Activated T-cell treated with anti-CD3 and anti-CD28 coated beads, Interleukin-2, amount 50 U/mL, for 72 hours (primary cell): ENCODE measurements at places on chromosomes 16 and 17. TPM values are rescaled to one million over a fixed set of nuclear protein-coding genes. Genes with fewer than 3 reads are reported as not detected.

The MRPL10 gene
- total RNA-seq: 81.7 TPM

DNA sequence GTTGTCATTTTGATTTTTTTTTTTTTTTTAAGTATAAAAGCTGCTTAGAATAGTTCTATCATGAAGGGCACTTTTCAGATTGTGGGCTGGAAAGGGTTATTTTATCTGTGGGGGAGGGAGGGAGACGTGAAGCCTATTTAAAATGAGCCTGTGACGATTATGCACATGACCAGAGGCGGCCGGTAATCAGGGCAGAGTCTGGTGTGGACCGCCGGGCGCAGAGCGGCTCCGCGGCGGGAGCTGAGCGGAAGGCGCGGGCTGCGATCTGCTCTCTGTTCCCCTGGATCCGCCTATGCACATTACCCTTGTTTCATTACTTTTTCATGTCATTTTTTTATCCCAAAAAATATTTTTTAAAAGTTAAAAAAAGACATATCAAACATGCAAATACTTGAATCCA lies 23.5 kb downstream of the TMC6 start:
- DNase-seq: no peak

The PAFAH1B1 gene
- 211 TPM for total RNA-seq

DNA sequence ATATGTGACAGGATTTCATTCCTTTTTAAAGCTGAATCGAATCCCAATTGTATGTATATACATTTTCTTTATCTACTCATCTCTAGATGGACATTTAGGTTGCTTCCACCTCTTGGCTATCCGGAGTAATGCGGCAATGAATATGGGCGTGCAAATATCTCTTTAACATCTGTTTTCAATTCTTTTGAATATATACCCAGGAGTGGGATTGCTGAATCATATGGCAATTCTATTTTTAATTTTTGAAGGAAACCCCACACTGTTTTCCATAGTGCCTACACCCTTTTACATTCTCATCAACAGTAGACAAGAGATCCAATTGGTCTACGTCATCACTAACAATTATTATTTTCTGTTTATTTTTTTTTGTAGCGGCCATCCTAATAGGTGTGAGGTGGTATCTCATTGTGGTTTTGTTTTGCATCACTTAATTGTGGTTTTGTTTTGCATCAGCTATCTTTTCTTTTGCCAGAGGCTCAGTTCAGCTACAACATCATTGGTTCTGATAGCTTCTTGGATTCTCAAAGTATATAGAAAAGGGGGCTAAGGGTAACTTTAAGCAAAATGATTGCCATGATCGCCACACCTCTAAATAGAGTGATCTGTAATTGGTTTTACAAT lies 25.6 kb upstream of the MAP2K6 start:
- DNase-seq: no peak

DNA sequence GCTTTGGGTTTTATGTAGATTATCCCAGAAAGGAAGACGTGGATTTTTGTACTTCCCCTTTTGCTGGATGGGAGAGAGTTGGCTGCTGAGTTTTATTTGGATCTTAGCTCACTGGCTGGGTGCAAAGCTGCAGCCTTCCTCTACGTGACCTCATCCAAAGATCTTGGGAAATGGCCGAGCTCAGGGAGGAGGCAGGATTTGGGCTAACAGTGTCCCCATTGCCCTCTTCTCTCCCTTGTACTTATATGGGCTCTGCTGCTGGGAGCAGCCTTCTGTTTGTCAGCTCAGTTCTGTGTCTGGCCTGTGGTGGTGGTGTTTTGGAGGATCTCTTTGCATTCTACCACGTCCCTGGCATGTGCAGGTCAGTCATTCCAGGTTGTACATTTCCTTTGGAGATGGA lies 2.0 kb downstream of the AOC3 start:
- DNase-seq: no peak

GRCh38 chr17:52157603-52158449 lies 688 bp downstream of the CA10 start:
- DNase-seq: no peak

GRCh38 chr17:79926142-79926604 lies 86.9 kb upstream of the CBX4 start:
- DNase-seq: no peak

- no peak for DNase-seq
These were observed 25.1 kb upstream of the RMI2 start for GRCh38 chr16:11320170-11320569.

The NCOR1 gene
- total RNA-seq: 130 TPM

- DNase-seq: no peak
These were observed 40.9 kb downstream of the DCUN1D3 start for GRCh38 chr16:20859229-20859628.

The ZNF205 gene
- total RNA-seq: 0.12 TPM

DNA sequence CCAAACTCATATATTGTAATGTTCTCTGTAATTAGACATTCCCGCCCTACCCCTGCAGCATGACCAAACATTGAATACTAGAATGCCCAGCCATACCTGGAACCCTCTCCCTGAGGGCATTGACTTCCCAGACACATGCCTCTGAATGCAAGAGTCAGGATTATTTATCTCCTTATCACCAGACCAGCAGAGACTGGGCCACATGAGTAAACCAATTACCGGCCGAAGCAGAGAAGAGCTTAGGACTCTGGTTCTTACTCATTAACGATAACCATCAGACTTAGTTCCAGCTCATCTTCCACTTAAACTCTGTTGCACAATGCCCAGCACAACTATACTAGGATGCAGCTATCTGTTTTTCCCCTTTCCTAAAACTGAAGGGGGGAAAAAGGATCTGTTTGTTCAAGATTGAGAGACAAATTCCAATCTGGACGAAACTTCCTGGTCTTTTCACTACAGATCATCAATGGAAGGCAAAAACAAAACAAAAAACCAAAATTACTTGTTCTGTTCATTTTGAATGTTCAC lies 88.2 kb upstream of the CORO6 start:
- no peak for DNase-seq

GRCh38 chr16:85566561-85567100 lies 46.5 kb upstream of the GSE1 start:
- DNase-seq: no peak

DNA sequence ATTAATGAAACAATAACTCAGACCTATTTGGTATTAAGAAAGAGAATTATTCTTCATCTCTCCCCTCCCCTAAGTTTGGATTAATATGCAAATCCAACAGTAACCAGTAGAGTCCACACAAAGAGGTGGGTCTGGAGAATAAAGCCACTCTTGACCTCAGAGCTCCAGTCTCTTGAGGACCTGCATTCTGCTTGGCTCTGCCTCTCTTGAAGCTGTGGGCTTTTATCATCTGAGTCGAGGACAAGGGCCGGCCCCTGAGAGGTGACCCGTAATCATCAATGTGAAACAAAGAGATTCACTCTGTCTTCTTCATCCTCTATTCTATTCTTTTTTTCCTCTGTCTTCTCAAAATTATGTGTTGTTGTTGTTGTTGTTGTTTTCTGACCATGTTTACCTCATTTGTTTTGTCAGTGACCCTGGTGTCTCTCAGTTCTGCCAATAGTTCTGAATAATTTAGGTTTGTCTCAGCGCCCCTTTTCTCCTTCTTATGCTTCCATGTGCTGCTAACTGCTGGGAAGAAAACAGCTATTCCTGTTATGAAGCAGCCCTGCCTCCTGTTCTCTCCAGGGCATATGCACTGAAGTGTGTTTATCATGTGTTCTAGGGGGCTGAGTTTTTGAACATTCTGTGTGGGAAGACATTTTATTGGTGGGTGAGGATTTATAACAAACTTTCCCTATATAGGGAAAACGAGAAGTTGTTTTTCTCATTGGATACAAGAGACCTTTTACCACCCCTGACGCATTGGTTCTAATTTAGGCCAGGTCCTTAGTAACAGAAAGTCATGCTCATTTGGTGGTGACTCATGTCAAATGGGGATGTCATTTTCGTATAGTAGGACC lies 135.8 kb downstream of the TRIM37 start:
- no peak for DNase-seq

GRCh38 chr17:66416207-66416940 lies 114.0 kb downstream of the PRKCA start:
- DNase-seq: no peak

The KRTAP9-2 gene
- not detected for total RNA-seq

The CACNG5 gene
- total RNA-seq: not detected

- peak; percentile 61 for DNase-seq
These were observed 1.1 kb upstream of the STUB1 start for GRCh38 chr16:678858-679813.

The TAT gene
- total RNA-seq: not detected

DNA sequence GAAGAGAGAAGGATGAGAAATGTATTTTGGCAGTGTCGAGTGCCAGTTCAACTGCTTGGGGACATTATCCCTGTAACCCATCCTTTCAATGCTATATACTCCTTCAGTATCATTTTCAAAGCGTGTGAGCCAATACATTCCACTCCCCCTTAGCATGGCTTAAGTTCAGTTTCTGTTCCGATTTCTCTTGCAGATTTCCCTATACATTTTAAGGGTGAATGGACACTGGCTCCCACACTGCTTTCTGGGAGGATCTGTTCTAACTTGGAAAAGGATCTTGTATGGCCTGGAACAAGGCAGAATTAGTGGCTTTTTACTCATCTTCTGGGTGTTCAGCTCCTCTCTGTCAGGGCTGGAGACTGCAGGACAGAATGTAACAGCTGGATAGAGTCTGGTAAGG lies 333.8 kb downstream of the HAPSTR1 start:
- DNase-seq: no peak

- no peak for DNase-seq
These were observed 135.2 kb upstream of the CPHXL start for GRCh38 chr16:75861311-75862097.

The SDK2 gene
- 0.44 TPM for total RNA-seq

GRCh38 chr17:59154721-59155438 lies at the start of gene SKA2:
Gene SKA2, minus strand, starts transcription at chr17:59155186. Its CDS starts 23 bp downstream, at chr17:59155163.
- peak; percentile 98 for DNase-seq

- DNase-seq: no peak
These were observed at the start of gene TBX4 for GRCh38 chr17:61452301-61453290. Gene TBX4, plus strand, starts transcription at chr17:61452422. Its CDS starts 4,069 bp downstream, at chr17:61456491.

- DNase-seq: peak; percentile 85
These were observed 818 bp upstream of the NRN1L start for GRCh38 chr16:67883872-67884261.

DNA sequence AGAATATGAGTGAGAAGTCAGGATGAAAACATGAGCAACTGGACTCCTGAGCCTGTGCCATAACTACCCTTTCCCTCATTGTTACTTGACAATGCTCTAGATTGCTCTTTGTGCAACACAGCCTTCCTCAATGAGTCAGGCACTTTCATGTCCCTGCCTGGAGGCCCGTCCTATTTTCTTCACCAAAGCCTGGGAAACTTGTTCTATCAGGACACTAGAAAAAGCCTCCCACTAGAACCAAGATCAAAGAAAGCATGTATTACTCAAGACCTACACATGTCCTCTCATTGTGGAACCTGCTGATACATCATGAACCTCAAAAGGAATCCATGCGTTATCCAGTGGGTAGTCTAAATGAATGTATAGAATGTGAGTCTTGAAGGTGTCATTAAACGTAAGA lies 624.5 kb downstream of the TOX3 start:
- DNase-seq: no peak

GRCh38 chr16:1429012-1429411 lies 1.9 kb upstream of the PERCC1 start:
- no peak for DNase-seq

DNA sequence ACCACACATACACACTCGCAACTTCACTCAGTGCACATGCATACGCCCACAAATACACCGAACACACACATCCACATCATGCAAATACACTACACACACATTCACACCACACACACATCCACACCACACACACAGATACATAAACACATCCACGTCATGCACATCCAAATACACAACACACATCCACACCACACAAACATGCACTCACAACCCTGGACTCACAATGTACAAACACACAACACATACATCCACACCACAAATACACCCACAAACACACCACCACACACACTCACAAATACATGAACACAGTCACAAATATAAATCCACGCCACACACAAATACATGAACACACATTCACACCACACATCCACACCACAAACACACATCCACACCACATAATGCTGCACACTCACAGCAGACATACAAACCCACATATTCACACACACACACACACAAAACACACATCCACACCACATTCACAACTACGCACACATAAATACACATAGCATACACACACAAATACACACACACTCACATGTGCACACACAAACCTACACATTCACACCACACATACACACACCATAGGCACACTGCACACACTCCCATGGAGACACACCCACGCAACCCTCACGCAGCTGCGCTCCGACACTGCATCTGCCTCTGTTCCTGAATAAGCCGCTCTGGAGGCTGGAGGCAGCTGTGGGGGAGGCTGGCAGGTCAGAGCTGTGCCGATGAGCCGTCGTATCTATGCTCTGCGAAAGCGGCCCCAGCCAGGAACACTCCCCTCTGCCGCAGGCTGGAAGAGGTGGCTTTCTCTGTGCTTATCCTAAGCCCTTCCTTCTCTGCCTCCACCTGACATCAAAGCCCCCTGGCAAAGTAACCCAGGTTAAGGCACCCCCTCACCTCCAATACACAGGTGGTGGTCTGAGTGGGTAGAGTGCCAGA lies 141.8 kb downstream of the GRIN2A start:
- no peak for DNase-seq

- DNase-seq: no peak
These were observed 8.7 kb upstream of the PITPNA start for GRCh38 chr17:1571341-1571704.

- DNase-seq: peak; percentile 13
These were observed 763 bp upstream of the SOX9 start for GRCh38 chr17:72119873-72120641.

DNA sequence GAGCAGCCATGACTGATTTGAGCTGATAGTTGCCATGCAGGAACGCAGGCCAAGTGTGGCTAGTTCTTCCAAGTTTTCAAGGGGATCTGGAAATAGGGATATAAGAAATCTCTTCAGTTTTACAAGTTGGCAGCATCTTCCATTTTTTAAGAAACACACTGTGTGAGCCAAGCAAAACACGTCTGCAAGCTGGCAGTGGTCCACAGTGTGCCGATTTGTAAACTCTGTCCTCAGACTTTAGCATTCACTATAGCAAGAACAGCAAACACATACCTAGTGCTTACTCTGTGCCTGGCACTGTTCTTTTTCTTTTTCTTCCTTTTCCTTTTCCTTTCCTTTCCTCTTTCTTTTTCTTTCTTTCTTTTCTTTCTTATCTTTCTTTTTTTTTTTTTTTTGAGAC lies 2.9 kb downstream of the ORAI3 start:
- DNase-seq: no peak

DNA sequence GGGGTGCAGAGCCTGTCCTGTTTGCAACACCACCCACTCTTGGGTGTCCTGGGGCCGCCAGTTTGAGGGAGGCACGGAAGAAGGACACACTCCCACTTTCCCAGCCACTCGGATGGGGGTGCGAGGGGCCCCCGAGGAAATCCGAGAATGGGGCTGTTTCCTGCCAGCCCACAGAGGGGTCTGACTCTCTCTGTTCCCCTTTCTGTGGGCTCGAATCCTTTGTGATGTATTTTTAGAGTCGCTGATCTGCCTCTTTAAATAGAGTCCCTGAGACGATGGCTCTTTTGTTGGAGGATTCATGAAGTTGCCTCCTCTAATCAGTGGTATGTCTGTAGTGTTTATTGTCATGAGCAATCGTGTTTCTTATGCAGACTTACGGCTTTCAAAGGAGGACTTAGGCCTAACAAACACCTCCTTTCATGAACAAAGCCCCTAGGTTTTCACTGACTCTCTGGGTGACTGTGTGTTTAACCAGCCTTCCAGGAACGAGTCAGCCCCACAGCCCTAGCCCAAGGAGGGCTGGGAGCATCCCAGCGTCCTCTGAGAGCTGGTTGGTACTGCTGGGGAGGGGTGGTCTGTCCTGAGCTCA lies 29.1 kb downstream of the CIBAR2 start:
- no peak for DNase-seq

GRCh38 chr17:77087650-77088454 lies 52.9 kb upstream of the SEC14L1 start:
- no peak for DNase-seq
